ENCODE measurements at places on chromosomes 13 and 19. TPM values are rescaled to one million over a fixed set of nuclear protein-coding genes. Genes with fewer than 3 reads are reported as not detected.

UBE2L5 gene
- total RNA-seq = not detected

PDE4A gene
- 0.81 TPM for total RNA-seq

C19orf47 gene
- total RNA-seq = 7.2 TPM

COL4A1 gene
- total RNA-seq = 99.9 TPM

LILRB1 gene
- total RNA-seq = not detected

CYP4F8 gene
- total RNA-seq = not detected

KIR2DL4 gene
- total RNA-seq = not detected

GPR12 gene
- total RNA-seq = not detected

ZNF844 gene
- total RNA-seq = 2.5 TPM

CGB7 gene
- 5.3 TPM for total RNA-seq

SIGLEC10 gene
- not detected for total RNA-seq

RAB20 gene
- total RNA-seq = 9.3 TPM

ZSCAN1 gene
- total RNA-seq = not detected

KLHL1 gene
- not detected for total RNA-seq

CHAMP1 gene
- 28.0 TPM for total RNA-seq

ZNF444 gene
- 7.8 TPM for total RNA-seq

FAM216B gene
- not detected for total RNA-seq

WDR87 gene
- not detected for total RNA-seq

PNPLA6 gene
- total RNA-seq = 86.0 TPM

LILRB3 gene
- total RNA-seq = not detected

PROZ gene
- not detected for total RNA-seq

ASF1B gene
- total RNA-seq = 169 TPM

TCF3 gene
- 38.1 TPM for total RNA-seq

DMKN gene
- total RNA-seq = 34.4 TPM

ZNF234 gene
- 6.9 TPM for total RNA-seq

KANK3 gene
- total RNA-seq = 0.74 TPM

CDX2 gene
- total RNA-seq = not detected

GFY gene
- total RNA-seq = not detected

MUC16 gene
- total RNA-seq = not detected

PSG7 gene
- total RNA-seq = 0.05 TPM

MCEMP1 gene
- not detected for total RNA-seq

CATSPERD gene
- not detected for total RNA-seq

PEX11G gene
- 0.74 TPM for total RNA-seq

MIDN gene
- 11.0 TPM for total RNA-seq

UGGT2 gene
- total RNA-seq = 24.0 TPM

ARID3A gene
- total RNA-seq = 0.71 TPM

KLK15 gene
- not detected for total RNA-seq

FFAR3 gene
- total RNA-seq = not detected

NFKBIB gene
- 16.5 TPM for total RNA-seq

USP12 gene
- 17.9 TPM for total RNA-seq

KPTN gene
- 3.4 TPM for total RNA-seq

TNFSF11 gene
- total RNA-seq = not detected

POSTN gene
- 17.5 TPM for total RNA-seq

VRK3 gene
- total RNA-seq = 34.0 TPM

GAPDHS gene
- total RNA-seq = not detected

SERTM1 gene
- not detected for total RNA-seq

ZNF20 gene
- 1.6 TPM for total RNA-seq

NLRP11 gene
- total RNA-seq = 2.4 TPM

SIGLEC8 gene
- not detected for total RNA-seq

CLEC17A gene
- total RNA-seq = not detected

ZNF616 gene
- 8.9 TPM for total RNA-seq

NBEA gene
- total RNA-seq = 2.9 TPM

U2AF2 gene
- total RNA-seq = 148 TPM

ZNF296 gene
- not detected for total RNA-seq

ZNF726 gene
- 8.2 TPM for total RNA-seq

RASIP1 gene
- 0.20 TPM for total RNA-seq
